ENCODE measurements at places on chromosomes 12 and 14.

- DNase-seq: no peak
Measured at GRCh38 chr12:92933606-92934005, 4.5 kb upstream of the EEA1 start.

- no peak for DNase-seq
Measured at GRCh38 chr12:79347866-79348265, 342.9 kb downstream of the PAWR start.

GRCh38 chr14:99240627-99241324, 31.2 kb downstream of the BCL11B start:
- no peak for DNase-seq

DNA sequence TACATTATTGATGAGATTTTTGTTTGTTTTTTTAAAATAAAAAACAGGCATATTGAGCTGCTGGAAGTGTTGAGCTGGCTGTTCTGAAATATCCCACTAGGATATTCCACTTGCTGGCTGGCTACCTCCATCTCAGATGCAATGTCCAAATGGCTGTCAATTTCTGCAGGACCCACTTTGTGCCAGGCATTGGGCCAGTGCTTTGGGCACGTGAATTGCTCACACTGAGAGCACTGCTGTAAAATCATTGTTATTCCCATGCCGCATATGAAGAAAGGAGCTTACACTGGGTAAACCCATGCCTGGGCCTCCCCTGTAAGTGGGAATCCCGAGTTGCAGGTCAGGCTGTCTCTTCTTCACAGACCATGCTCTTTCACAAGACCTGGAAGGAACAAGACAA, 56.7 kb downstream of the RGS6 start:
- no peak for DNase-seq

- DNase-seq: no peak
Measured at GRCh38 chr12:123266679-123267277, 4.9 kb downstream of the CDK2AP1 start.

GRCh38 chr12:66851134-66851533, 172.3 kb upstream of the GRIP1 start:
- DNase-seq: no peak

DNA sequence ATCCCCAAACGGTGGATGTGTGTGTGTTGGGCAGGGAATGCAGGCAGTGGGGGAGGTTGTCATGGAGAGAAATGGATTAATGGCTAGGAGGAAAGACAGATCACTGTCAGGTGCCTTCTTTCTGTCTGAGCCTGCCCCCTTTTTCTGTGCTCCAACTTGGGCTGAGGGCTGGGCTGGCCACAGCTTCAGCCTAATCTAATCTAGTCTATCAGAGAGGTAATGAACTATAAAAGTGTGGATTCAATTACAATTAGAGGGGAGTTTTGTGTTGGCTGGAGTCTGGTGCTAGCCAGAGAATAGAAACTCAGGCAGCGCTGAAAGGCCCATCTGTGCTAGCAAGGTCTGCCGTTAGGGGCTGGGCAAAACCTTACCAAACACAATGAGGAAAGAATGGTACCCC, 41.2 kb downstream of the NEUROD4 start:
- DNase-seq: no peak

DNA sequence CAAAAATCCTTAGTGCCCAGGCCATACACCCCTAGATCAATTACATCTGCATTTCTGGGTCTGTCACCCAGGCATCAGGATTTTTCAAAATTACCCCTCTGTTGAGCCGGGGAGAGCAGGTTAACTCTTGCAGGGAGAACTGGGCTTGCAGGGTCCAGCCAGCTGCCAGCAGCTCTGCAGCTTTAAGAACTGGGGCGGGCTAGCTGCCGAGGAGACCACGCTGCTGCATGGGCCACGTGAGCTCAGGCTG, at the start of gene DGLUCY:
DGLUCY (plus strand) TSS at position 245 of the 250 bp plus-strand sequence. CDS start 46,222 bp downstream, outside the sequence.
- no peak for DNase-seq

- no peak for DNase-seq
Measured at GRCh38 chr12:79661629-79662028, 29.1 kb downstream of the PAWR start.

GRCh38 chr12:18823461-18823860, 85.5 kb downstream of the CAPZA3 start:
- DNase-seq: no peak

DNA sequence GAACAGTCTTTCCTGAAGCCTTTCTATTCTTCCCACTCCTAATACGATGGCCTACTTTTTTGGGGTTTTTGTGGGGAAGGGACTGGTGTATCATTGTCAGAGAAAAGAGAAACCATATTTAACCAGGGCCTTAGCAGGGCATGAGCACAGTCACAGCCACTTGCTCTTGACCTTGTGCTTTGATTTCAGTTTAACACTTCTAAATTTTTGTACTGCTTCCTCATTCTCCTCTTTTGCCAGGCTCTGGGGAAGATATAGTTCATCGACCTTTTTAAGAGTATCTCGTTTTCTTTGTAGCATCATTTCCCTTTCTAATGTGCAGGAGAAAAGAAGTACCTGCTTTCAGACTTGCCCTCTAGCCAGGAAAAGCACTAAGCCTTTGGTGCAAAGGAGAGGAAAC, 2.2 kb downstream of the ZBTB1 start:
- DNase-seq: no peak

DNA sequence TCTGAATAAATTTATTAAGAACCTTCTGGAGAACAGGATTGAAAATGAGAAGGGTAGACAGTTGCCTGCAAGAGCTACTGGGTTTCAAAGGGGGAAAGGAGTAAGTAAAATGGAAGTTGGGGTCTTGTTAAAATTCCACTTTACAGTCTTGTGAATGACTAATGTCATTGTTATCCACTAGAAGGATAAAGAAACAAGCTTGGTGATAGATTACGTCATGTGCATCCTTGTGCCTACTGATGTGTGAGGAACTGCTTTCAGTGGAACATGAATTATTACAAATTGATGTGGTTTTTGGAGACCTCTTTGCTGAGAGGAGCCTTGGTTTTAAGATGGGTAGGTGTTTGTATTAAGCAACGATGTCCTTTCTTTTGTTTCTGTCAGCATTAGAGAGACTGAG, 272.5 kb upstream of the PRICKLE1 start:
- DNase-seq: no peak

DNA sequence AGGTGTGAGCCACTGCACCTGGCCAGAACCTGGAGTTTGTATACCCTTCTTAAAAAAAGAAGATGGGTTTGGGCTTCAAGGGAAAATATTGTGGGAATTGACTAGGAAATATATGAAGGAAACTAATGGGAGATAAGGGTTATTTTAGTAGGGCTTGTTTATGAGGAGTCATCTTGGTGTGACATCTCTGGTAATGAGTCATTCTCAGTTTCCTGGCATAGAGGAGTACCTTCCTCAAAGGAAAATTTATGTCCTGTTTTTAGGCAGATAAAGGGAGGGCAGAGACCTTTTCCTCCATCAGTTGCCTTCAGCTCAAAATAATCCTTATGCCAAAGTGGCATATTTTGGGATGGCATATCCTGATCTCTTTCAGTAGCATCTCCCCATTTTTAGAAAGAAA, 30.6 kb upstream of the NFKBIA start:
- no peak for DNase-seq

DNA sequence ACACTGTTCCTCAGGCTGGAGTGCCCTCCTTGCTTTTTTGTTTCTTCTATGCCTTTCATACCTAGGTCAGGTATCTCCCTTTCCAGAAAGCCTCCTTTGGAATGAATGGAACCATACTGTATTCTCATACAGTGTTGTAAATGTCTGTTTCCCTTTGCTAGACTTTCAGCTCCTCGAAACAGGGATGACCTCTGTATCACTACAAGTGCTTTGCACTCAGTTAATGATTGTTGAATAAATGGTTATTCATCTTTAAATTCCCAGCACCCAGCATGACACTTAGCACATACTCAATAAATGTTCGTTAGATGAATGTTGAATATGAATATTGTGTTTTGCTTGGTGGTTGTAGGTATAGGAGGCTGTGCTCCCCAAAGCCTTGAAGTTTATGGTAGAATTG, 5.9 kb upstream of the TULP3 start:
- no peak for DNase-seq

- no peak for DNase-seq
Measured at GRCh38 chr12:117437516-117438255, 76.3 kb upstream of the NOS1 start.

DNA sequence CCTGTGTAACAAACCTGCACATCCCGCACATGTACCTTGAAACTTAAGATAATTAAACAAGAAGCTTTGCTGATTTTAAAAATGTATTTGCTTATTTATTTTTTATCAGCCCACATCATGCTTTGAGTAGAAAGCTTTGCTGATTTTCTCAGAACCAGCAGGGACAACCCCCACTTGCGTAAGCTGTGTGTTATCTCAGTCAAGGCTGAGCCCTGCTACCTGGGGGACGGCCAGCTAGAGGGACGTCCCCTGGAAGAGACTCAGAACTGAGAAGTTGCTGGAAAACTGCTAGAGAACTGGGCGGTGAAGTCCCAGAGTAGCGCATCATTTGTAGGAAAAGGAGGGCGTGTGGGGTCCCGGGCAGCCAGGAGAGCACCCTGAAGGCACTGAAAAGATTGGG, 4.1 kb upstream of the PLEK2 start:
- no peak for DNase-seq

DNA sequence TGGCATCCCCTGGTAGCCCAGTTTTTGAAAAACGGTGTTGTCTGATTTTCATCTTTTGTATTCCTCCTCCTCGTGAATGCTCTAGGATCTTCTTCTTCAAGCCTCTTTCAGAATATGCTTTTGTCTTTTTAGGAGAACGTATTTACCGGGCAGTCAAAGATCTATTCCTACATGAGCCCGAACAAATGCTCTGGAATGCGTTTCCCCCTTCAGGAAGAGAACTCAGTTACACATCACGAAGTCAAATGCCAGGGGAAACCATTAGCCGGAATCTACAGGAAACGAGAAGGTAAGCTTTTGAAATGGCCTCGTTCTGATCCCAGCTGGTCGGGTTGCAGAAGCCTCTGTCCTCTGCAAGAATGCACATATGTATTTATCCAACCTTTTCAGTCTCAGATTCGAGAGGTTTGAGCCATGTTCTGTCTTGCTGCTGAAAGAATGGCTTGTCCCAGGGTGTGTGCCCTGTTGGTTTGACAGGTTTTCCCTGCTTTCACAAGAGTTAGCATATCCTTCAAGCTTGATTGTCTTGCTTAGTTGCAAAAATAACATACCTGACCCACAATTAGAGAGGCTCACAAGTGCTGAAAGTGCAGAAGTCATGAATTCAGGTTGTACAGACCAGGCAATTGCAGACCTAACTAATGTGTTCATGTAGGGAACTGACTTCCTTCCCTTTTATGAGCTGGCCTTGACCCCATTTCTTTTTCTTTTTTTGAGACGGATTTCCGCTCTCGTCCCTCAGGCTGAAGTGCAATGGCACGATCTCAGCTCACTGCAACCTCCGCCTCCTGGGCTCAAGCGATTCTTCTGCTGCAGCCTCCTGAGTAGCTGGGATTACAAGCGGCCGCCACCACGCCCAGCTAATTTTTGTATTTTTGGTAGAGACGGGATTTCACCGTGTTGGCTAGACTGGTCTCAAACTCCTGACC, 6.8 kb downstream of the KMT5A start:
- DNase-seq: no peak

DNA sequence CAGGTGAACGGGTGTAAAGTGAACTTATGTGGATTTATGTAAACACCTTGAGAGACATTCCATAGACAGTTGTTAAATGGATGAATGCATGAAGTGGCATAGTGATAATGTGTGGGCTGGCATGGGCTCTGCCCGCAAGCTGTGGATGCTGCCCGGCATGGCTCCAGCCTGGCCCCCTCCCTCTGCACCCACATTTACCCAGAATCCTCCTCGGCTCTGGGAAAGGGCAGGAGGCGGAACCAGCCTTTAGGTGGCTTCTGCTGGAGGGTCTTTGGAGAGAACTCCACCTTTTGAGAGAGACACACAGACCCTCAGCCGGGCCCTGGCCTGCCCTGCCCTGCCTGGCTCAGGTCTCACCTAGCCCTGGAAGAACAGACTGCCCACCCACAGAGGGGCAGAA, 18.7 kb downstream of the RASAL1 start:
- no peak for DNase-seq

- no peak for DNase-seq
Measured at GRCh38 chr14:104983231-104983721, 2.3 kb upstream of the CLBA1 start.

DNA sequence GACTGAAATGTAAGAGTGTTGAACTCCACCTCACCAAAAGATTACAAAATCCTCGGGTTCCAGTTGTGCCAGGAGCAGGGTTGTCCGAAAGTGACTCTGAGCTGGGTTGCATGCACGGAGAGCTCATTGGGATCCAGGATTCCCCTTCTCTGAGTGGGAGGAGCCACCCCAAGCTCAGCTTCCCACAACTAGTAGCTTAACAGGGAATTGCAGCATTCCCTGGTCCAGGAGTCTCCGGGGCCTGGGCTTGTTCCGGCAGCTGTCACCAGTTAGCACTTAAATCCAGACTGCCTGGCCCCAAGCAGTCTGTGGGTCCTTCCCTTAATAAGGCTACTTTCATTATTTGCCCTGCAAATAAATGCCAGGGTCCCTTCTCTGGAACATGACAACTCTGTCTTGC, 50.1 kb downstream of the CD9 start:
- DNase-seq: no peak

DNA sequence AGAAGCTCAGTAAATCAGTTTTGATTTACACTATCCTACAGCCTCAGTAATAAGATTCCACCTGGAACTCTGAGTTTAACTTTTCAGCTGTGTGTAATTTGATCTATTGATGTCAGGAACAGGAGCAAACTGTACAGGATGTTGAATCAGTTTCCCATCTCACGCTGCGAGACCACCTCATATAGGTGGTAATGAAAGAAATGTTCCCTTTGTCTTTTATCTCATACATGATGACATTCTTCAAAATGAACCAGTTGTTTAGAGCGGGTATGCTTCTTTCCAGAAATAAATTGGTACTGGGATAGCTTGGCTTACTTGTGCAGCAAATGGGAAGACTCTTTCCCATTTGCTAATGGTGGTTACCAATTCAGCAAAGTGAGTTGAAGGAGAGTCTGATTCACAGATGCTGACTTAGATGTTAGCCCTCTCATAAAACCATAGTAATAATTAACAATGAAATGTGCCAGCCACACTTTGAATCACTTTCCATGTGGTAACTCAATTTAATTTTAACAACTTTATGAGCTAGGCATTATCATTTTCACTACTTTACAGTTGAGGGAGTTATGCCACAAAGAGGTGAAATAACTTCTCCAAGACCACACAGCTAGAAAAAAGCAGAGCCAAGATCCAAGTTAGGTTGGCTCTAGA, 251.5 kb downstream of the PAWR start:
- DNase-seq: no peak

- no peak for DNase-seq
Measured at GRCh38 chr14:73884438-73885190, 2.0 kb upstream of the ZNF410 start.

Measured in lower leg skin (tissue), 4 donors.